ENCODE measurements at places on chromosomes 2 and 18. TPM values are rescaled to one million over a fixed set of nuclear protein-coding genes. Genes with fewer than 3 reads are reported as not detected.

The CCDC74B gene
- total RNA-seq, result 1.5 TPM

The MAB21L4 gene
- not detected for total RNA-seq

The PLGLB1 gene
- 1.6 TPM for total RNA-seq

The AGXT gene
- 0.13 TPM for total RNA-seq

The STARD6 gene
- 0.18 TPM for total RNA-seq

Measured in muscle of leg (tissue), 16 donors.